ENCODE measurements at places on chromosomes 2 and 18.

GRCh38 chr2:158191076-158191895, 89.6 kb downstream of the UPP2 start:
- no peak for DNase-seq

DNA sequence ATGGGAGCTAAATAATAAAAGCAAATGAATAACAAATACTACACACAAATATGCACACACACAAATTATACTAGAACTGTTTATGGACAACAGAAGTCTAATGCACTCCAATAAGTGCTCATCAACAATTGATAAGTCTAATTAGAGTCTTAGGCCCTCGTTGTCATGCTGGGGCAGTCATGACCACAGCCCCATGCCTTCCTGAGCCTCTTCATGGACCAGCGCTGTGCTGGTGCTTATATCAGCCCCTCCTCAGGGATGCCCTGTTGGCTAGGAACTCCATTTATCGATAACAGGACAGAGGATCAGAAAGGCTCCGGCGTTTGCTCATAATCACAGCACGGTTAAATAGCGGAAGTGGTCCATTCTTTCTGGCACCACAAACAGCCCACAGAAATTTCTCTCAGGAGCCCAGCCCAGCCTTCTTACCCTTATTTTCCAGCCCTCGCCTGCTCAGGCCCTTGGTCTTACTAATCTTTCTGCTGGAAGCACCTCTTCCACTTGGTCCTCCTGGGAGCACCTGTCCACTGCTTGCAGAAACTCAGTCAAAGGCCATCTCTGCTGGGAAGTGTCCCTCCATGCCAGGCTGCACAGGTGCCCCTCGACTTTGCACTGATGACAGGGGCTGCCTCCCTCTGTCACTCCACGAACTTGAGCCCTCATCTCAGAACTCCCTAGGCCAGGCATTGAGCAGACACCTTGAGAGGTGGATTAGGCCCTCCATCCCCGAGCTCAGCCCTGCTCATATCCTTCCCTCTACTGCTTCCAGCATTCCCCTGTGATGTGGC, 500.2 kb upstream of the HS6ST1 start:
- no peak for DNase-seq

- no peak for DNase-seq
These were observed 5.1 kb downstream of the COMMD1 start for GRCh38 chr2:61910603-61911002.

DNA sequence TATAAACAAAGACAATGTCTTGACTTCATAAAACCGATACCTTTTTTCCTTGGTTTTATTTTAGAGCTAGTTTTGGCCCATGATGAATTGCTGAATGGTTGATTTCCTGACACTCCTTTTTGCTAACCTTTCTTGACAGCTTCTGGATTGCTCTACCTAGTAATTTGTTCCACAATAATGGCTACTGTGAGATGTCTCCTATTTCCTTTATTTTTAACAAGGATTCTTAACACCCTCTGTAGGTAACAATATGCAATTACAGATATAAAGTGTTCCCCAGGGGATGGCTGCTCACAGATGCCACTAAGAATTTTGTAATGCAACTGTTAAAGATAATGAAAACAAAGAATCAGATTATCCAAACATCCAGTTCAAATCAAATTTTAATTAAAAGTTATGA, 100.8 kb upstream of the ATP5MC3 start:
- DNase-seq, result peak; percentile 38

GRCh38 chr2:181861379-181861778, 30.2 kb upstream of the ITPRID2 start:
- DNase-seq, result no peak

GRCh38 chr2:65802298-65802942, 370.0 kb upstream of the SPRED2 start:
- DNase-seq, result no peak

DNA sequence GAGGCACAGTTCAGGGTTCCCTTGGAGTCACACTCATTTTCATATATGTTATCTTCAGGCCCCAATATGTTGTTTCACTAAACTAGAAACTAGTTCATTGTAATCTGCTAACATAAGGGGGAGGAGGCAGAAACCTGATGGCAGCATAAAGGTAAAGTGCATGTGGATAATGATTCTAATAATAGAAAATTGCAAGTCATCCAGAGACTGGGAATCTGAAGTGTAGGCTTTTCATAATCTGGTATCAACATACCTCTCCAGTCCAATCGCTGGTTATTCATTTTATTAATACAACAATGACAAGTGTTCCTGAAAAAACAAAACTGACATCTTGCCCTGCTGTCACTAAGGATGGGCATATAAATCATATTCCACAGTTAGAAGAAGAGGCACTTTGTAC, 326.3 kb upstream of the ZNF804A start:
- no peak for DNase-seq

DNA sequence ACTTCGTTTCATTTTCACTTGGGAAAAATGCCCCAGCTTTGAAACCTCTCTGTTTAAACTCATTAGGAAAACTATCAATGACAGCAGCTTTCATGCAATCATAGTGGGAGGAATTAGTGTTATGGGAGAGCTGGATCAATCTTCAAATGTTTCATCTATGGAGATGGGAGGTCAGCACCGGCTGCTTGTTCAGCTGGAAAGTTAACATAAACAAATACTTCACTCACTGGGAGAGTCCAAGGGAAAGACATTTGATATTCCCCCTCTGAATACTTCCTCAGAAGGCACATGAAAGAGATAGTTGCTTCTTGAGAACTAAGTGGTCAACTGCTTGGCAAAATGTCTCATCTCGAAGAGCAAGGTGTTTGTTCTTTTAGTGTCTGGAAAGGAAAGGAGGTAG, 7.3 kb downstream of the LYPD1 start:
- DNase-seq, result no peak

GRCh38 chr18:38900031-38900430, 1334.4 kb upstream of the CELF4 start:
- DNase-seq, result no peak

GRCh38 chr2:238865015-238865719, 17.3 kb downstream of the TWIST2 start:
- no peak for DNase-seq

Data from fibroblast of skin of right biceps (primary cell).